ENCODE measurements at places on chromosomes 1 and 21.

- DNase-seq = no peak
These were observed 46.9 kb downstream of the ZSCAN20 start for GRCh38 chr1:33519240-33519884.

- no peak for DNase-seq
These were observed 45.1 kb upstream of the EPS15 start for GRCh38 chr1:51564124-51564523.

DNA sequence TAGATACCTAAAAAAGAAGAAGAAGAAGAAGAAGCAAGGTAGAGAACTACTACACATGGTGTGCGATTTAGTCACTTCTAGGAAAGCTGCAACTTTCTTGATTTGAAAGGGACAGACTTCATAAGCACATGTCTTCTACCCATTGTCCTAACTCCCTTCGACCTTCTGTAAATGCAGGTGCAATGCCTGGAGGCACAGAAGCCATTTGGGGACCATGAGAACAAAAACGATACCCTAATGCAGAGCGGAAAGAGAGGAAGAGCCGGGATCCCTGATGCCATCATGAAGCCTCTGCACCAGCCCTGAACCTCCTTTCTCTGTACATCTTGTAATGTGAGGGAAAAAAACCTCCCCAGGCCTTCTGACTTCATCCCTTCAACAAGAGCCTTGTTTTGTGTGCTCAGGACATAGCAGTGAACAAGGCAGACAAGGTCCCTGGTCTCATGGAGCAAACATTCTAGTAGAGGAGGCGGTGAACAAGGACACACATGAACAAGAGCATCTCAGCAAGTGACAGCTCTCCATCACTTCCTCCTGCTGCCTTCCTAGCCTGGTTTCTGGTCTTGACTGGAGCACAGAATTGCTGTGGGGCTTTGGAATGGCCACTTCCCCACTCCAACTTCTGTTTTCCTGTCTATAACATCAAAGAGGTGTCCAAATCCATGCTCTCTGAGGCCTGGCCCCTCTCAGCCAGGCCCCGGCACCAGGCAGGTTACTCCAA, 5.5 kb upstream of the LAPTM5 start:
- DNase-seq = no peak

- DNase-seq = peak; percentile 57
These were observed 9.9 kb downstream of the PLOD1 start for GRCh38 chr1:11944358-11944931.

GRCh38 chr1:109034382-109034781, 7.5 kb downstream of the WDR47 start:
- no peak for DNase-seq

- DNase-seq = peak; percentile 94
These were observed 84.7 kb downstream of the DISP3 start for GRCh38 chr1:11563560-11564069.

- DNase-seq = no peak
These were observed 90.9 kb upstream of the RGS18 start for GRCh38 chr1:192067360-192067759.

GRCh38 chr1:220003015-220003414, 43.3 kb downstream of the EPRS1 start:
- no peak for DNase-seq

- no peak for DNase-seq
These were observed 167.3 kb upstream of the C8B start for GRCh38 chr1:57132993-57133622.

GRCh38 chr1:6427441-6428390, 3.1 kb downstream of the ESPN start:
- DNase-seq = no peak

GRCh38 chr1:205543351-205544301, 39.2 kb downstream of the CDK18 start:
- DNase-seq = no peak

GRCh38 chr1:2911421-2912178, 109.7 kb upstream of the ACTRT2 start:
- no peak for DNase-seq
